Caco-2 (cell line): ENCODE measurements at places on chromosomes 1 and 21. TPM values are rescaled to one million over a fixed set of nuclear protein-coding genes. Genes with fewer than 3 reads are reported as not detected.

GRCh38 chr1:91952187-91952586 lies 3.0 kb downstream of the BRDT start:
- DNase-seq: no peak

TLR5 gene
- 1.8 TPM in 2 replicates for total RNA-seq

DNA sequence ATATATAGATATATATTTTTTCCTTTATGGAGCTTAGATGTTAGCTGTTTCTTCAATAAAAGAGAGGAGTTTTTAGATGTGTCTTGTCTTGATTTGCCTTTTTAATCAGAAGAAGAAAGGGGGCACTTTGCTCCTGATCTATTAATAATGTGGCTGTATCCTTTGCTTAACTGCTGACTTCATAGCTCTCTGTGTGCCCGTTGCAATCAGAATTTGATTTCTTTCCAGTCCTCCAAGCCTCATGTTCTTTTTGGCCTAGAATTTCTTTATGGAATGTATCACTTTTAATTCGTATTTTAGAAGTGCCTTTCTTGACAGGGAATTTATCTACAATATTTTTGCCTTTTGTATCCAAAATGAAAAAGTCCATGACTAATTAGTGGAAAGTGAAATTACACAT lies 85.3 kb downstream of the C1orf21 start:
- DNase-seq: no peak

GRCh38 chr1:148383966-148384365 lies 99.1 kb downstream of the PPIAL4G start:
- DNase-seq: no peak

DNA sequence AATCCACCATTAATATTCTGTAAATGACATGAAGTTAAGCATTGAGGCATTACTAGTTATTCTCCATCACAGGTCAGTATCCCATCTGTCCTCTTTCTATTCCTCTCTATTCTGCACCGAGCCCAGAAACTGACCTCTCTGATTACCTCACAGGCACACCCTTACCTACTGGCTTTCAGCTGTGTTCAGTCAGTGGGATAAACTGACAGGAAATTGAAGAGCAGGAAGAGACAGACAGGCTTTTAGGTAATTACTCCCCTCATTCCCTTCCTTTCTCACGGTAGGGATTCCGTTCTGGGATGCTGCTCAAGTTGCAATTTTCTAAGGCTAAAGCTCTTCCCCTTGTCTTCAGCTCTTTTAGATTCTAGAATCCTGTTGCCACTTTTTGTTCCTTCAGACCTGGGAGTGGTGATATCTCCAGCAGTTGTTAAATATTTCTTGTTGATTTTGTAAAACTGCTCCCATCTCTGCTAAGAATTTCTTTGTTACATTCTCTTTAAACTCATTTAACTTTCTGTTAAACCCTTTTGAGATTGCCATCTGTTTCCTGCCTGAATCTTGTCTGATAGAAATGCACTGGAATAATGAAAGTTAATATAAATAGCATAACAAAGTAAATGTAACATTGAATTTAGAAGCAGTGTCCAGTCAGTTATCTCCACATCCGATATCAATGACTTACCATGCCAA lies 1063.4 kb downstream of the PLA2G4A start:
- DNase-seq: no peak

HNRNPCL4 gene
- not detected in 2 replicates for total RNA-seq

METTL25B gene
- total RNA-seq: 26.6 and 27.6 TPM in 2 replicates

DNA sequence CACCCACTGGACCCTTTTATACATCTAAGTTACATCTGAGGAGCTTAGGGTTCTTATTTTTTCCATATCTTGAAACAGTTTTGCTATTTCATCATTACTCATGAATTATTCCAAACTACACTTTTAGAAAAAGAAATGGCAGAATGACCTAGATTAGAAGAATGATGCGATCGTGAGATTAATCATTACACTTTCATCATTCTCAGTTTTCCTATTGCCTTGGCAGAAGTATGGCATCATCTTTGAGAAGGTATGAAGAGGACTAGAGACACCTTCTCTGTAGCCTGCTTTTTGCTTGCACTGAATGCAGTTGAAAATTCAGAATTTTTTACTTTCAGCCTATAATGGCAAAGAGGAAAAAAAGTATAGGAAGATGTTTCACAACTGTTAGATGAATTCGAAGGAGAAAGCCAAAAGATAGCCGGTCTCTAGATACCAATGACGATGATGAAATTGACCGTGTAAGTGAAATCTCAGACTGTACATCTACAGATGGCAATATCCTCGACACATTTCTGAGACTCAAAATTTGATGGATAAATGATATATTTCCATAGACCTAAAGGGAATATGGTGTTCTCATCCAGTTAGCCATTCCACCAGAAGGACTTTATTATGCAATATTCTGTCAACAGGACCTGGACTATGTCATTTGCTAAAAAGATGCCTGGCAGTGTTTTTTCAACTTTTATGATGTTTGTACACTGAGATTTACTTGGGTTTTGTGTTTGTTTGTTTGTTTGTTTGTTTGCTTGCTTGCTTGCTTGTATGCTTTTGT lies 191.8 kb downstream of the TOMM20 start:
- DNase-seq: no peak

GRCh38 chr1:235093696-235094592 lies 34.7 kb downstream of the TOMM20 start:
- DNase-seq: peak; percentile 83

DNA sequence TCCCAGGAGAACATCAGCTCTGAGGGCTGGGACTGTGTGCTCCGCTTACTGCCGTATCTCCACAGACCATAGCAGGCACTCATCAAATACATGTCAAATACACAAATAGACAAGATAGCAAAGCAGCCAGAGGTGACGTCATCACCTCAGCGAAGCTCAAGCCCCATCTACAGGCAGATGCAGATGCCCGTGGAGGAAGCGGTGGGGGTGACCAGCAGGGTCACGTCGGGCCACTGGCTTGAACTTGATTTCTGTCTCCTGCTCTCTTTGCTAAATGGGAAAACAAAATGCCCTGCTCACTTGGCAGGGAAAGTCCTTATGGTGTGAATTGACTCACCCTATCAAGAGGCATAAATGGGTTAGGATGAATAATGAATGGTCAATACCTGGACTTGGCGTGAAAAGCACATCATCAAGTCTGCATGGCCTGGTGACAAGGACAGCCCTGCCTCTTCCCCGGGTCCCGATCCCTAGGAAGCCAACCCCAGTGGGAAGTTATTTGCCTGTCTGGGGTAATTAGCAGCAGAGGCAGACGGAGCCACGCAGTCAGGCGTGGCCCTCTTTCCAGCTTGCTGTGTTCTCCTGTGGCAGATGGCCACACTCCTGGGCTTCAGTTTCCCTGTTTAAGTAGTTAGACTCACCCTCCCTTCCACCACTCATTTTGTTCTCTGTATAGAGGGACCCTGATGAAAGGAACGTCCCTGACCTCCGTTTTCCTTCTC lies 536.0 kb downstream of the NPHP4 start:
- no peak for DNase-seq

- DNase-seq: no peak
Observed at GRCh38 chr1:167137793-167138510, 44.1 kb downstream of the STYXL2 start.

KRTAP21-2 gene
- not detected in 2 replicates for total RNA-seq

C2CD2 gene
- 12.6 and 13.5 TPM in 2 replicates for total RNA-seq

GRCh38 chr21:32949701-32950100 lies 76.0 kb upstream of the OLIG2 start:
- no peak for DNase-seq

DNA sequence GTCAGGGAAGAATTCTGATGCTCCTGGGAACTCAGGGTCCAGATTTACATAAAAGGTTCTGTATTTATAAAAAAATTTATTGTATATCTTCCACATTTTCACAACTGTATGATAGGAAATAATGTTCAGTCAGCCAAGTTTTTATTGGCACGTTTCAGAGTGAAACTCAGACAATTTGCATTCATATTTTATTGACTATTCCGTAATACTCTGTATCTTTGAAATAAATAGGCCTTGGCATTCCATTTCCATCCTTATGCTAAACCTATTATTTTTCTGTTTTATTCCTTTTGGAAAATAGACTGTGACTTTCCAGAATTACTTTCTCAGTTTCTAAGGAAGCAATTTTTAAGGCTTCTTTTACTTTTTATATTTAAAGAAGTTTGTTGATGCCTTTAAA lies 329.0 kb downstream of the OLFM3 start:
- no peak for DNase-seq

DNA sequence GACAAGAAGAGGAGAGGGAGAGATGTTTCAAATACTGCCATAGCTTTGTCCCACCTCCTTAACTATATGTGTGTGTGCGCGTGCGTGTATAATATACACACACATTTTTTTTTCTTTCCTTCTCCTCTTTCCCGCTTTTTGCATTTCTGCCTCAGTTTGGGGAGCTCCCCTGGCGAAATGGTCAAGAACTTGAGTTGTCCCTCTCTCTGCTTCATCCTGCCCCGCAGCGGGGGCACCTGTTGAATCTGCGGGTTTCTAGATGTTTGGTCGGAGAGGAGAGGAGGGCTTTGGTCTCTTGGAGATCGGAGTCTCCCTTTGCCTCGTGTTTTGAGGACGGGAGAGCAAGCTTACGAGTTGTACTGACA lies 504 bp downstream of the SCCPDH start:
- no peak for DNase-seq

LCE1A gene
- not detected in 2 replicates for total RNA-seq

- DNase-seq: no peak
Observed at GRCh38 chr1:181206513-181206912, 118.0 kb downstream of the IER5 start.

GRCh38 chr1:54218883-54219687 lies 19.1 kb downstream of the MRPL37 start:
- DNase-seq: no peak

GRCh38 chr1:193042766-193043691 lies 16.1 kb downstream of the UCHL5 start:
- DNase-seq: no peak

- no peak for DNase-seq
Observed at GRCh38 chr1:166119471-166119965, 47.3 kb downstream of the FAM78B start.

CFHR2 gene
- not detected in 2 replicates for total RNA-seq

- no peak for DNase-seq
Observed at GRCh38 chr1:61807606-61808140, 65.4 kb downstream of the PATJ start.

SPOCD1 gene
- 0.26 and 0.66 TPM in 2 replicates for total RNA-seq

OR2T2 gene
- not detected in 2 replicates for total RNA-seq

GRCh38 chr1:71054281-71054731 lies 6.7 kb upstream of the PTGER3 start:
- no peak for DNase-seq

DNA sequence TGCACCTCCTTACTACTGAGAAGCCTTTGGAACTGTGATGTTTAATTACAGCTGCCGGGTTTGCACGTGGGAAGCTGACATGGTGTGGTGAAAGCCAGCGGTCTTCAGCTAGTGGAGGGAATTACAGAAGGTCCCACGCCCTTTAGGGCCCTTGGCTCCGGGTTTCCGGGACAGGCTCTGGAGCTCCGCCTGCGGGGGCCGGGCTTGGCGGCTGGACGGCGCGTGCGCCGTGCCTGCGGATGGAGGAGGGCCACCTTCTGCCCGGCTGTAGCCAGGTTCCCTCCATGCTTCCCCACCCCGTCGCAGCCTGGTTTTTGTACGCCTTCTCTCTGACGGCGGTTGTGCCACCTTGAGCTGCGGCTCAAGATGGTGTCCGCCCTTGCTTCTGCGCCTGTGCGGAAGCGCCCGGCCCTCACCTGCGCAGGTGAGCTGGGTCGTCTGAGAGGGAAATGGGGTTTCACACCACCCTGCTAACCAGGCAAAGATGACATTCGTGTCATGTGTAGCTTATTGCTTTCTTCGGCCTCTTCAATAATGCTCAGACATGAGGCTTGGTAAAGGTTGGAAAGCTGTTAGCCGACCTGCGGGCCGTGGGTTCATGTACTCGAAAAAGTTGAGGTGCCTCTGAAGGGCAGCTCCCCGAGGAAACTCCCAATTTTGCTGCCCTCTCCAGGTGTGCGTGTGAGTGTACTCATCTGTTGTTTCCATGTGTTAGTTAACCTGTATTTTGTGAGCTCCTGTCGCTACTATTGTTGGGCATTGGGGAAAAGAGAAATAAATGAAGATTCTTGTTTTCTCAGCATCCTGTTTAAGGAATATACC lies 36.6 kb upstream of the OPRD1 start:
- no peak for DNase-seq

GRCh38 chr1:8396786-8397406 lies 79.0 kb downstream of the SLC45A1 start:
- DNase-seq: no peak

- no peak for DNase-seq
Observed at GRCh38 chr1:95067568-95067967, 5.2 kb downstream of the ALG14 start.

PCSK9 gene
- total RNA-seq: 29.4 and 31.2 TPM in 2 replicates

DNAJC6 gene
- 4.0 and 6.2 TPM in 2 replicates for total RNA-seq

- no peak for DNase-seq
Observed at GRCh38 chr1:77545970-77546369, 136.5 kb downstream of the ZZZ3 start.

HRNR gene
- not detected in 2 replicates for total RNA-seq

GRCh38 chr1:34370748-34371147 lies 194.0 kb downstream of the C1orf94 start:
- no peak for DNase-seq

DNA sequence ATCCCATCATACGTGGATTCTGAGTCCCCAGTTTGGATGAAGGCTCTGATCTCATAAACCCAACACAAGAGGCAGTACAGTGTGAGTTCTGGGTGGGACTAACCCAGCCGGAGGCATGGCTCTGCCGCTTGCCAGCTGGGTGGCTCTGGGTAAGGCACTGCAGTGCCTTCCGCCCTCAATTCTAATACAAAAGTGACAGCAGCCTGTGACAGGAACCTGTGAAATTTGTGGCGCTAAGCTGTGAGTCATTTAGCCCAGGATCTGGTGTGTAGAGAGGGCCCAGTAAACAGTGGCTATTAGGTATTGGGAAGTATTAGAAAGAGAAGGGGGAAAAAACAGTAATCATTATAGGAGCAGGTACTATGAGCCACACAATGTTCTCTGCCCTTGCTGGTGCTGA lies 23.3 kb downstream of the HSPG2 start:
- DNase-seq: no peak

DNA sequence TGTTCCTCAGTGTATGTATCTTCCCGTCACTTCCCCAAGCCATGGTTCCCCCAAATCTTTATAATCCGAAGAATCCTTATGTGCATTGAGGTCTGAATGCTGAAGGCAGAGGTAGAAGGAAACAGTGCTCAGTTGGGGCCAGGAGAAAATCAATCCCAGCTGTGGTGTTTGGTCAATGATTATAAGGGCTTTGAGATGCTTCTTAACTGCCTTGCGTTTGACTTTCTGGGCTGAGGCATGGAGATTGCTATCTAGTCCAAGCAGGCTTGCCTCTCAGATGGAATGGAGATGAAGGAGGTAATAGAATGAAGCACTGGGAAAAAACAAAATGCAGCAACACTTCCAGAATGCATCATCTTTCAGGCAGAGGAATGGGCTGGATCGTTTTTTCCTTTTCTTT lies 3.6 kb upstream of the MAP1LC3C start:
- DNase-seq: no peak
